ENCODE measurements at places on chromosomes 11 and 22. TPM values are rescaled to one million over a fixed set of nuclear protein-coding genes. Genes with fewer than 3 reads are reported as not detected.

DNA sequence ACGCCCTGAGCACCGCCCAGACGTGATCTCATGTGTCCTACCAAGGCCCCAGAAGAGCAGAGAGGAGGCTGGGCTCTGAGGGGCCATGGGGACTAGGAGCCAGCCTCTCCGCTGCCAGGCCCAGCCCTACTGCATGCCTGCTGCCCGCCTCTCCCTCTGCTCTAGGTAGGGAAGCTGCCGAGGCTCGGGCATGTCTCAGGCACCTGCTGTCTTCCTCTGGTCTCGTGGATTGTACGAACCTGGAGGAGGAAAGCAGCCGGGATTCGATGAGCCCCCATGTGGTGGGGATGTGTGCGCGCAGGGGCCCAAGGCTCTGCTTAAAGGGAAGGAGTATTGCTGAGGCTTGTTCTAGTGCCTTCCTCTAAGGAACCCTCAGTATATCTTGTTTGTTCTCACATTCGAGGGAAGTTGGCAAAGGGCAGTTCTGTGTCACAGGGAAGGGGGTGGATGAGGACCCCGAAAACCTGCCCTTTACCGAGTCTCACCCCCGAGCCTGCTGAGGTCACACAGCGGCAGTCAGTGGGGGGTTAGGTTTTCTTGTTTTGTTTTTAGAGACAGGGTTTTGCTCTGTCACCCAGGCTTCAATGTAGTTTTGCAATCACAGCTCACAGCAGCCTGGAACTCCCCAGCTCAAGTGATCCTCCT is 21.2 kb downstream of the DAGLA start:
- no peak for DNase-seq

DNA sequence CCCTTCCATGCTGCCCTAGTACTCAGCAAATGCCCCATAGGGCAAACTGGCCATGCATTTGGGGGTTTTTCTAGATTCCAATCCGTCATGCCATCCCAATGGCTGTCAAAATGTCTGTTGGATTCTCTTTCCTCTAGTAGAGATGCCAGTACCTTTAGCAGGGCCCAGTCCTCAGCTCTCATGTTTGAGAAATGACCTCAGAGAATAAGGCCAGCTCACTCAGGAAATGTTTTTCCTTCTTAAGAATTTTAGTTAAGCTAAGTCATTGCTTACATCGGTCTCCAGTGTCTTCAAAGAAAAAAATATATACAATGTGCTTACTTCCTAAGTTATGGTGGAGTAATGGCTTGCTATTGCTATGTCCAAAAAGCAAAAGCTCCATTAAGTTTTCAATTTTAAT is 14.1 kb upstream of the ALKBH3 start:
- DNase-seq = no peak

DNA sequence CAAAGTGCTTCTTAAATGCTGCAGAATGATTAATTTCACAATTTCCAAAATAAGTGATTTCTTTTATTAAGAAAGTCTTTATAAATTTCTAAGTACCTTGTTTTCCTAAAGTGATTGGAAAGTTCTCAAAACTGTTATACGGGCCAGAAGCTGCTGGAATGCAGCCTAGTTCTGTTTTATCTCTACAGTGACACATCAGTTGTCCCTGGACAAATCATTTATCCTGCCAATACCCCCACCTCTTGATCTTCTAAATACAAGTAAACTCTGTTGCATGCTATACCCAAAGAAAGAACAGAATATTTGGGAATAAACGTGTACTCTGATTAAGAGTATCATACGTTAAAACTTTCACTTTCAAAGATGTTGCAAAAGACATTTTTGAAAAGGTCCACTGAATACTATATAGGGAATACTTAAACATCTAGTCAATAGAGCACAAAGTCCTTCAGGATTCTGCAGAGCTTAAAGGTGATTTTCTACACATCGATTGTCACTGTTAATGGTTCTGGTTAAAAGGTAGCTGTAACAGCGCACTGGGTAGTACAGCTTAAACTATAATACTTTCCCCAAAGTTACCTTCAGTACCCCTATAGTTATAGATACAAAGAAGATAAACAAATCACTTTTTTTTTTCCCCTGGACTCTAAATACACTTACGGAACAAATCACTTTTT is 92.1 kb upstream of the APOA1 start:
- DNase-seq = no peak

DNA sequence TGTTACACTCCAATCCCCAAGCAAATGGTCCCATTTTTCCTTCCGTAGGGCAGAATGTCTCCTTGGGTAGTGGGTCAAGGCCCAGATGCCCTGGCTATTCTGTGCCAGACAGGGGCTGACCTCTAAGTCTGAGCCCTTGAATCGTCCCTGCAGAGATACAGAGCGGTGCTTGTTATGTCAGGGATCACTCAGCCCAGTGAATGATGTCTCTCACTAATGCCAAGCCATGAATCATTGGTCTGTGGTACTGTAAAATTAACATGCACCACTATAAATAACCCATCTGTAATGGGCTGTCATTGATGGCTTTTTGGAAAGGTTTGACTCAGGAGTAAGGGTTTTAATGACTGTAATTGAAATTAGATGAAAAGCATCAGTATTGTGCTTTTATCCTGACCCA is 35.3 kb upstream of the KIRREL3 start:
- DNase-seq = no peak

DNA sequence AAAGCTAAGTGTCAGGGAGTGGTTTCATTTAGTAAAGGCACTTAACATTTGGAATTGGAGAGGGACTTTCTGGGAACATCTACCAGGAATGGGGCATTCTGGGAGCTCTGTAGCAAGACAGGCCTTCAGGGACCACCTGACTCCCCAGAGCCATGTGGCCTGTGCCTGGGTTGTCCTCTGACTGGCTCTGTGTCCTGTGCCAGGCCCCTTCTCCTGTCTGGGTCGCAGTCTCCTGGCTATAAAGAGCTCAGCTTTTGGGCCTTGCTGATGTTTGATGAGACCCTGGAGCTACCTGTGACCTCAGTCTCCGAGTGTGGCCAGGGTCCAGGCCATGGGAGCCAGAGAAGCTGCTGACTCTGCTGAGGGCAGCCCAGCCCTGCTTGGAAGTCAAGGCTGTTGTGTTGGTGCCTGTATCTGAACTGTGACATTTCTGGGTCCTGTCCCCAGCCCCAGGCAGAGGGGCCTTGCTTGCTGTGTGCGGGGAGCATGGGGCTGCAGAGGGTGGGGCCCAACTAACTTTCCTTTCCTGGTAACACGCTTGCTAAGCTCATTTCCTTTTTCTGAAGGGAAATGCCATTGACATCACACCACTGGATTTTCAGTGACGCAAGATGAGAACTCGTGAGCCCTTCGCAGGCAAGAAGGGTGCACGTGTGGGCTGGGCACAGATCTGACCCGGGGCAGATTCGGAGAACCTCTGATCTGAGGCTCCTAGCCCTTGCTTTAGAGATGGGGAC is 41.3 kb downstream of the LRRC32 start:
- DNase-seq = no peak

DNA sequence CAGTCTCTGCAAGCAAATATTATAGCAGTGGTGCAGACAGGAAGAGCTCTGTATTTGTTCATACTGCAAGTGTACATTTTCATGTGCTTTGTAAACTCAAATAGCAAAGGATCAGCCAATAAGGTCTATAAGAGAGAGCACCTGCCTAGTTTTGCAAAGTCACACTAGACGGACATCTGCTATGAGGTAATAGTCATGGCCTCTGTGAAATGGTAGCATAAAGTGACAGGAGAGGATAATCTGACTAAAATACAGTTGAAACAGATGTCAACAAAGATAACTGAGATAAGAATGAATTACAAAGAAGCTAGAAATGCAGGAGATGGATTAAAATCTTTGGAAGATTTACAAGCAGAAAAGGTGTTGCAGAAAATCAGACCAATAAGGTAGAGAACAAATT is 70.6 kb upstream of the SPON1 start:
- no peak for DNase-seq

DNA sequence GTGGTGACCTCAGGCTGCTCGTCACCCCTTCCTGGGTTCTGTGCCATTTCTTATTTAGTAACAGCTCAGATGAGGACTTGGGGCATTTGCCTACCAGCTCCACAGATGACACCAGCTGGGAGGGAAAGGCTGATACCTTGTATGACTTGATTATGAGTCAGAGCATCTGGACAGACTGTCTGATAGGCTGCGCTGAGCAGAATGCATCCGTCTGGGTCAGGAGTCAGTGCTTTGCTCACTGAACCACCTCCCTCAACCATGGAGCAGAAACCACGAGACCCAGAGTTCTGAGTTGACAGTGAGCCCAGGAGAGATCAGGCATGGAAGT is 6.8 kb downstream of the ST14 start:
- DNase-seq = no peak

GRCh38 chr11:75276186-75276585 is 35.6 kb downstream of the TPBGL start:
- DNase-seq = no peak

DNA sequence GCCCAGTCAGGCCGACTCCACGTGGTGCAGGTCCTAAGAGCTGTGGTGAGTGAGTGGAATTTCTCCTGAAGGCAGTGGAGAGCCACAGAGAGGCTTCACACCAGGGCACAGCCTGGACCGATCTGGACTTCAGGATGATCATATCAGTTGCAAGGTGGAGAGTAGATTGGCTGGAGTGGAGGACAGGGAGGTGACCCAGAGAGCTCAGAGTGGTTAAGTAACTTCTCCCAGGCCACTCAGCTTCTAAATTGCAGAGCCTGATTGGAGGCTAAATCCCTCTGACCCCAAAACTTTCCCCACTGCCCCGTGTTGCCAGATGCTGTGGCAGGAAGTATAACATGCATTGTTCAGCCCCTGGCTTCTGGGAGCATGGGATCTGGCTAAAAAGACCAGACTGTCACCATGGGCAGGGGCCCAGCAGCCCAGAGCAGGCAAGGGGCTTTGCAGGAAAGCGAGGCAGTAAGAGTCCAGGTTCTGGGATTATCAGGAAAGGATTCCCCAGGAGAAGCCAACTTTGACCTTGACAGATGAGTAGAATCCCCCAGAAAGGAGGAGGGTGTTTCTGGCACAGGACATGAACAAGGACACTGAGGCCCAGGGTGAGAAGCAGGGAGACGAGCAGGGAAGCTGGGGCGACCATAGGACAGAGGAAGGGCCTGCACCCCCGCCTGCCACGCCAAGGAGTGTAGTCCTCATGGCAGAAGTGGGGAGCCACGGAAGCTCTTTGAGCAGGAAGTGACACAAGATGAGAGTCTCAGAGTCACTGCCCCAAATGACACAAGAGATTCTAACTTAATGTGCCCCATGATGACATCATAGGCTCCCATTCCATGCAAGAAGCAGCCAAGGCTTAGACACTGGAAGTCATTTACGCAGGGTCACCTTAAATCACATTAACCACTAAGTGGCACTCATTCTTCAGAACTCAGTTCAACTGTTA is 4.8 kb downstream of the SLC35C1 start:
- no peak for DNase-seq

GRCh38 chr22:44014241-44014640 is 9.9 kb upstream of the PARVB start:
- no peak for DNase-seq

GRCh38 chr11:75964071-75964470 is 149.1 kb downstream of the UVRAG start:
- no peak for DNase-seq

GRCh38 chr11:32602657-32603415 is 19.2 kb downstream of the EIF3M start:
- no peak for DNase-seq

GRCh38 chr22:36028646-36029405 is at the start of gene RBFOX2:
Gene RBFOX2, minus strand, starts transcription at chr22:36028824. Its CDS starts 399 bp downstream, at chr22:36028425.
- DNase-seq = peak; percentile 98

GRCh38 chr11:118752654-118753053 is 38.3 kb downstream of the DDX6 start:
- no peak for DNase-seq

DNA sequence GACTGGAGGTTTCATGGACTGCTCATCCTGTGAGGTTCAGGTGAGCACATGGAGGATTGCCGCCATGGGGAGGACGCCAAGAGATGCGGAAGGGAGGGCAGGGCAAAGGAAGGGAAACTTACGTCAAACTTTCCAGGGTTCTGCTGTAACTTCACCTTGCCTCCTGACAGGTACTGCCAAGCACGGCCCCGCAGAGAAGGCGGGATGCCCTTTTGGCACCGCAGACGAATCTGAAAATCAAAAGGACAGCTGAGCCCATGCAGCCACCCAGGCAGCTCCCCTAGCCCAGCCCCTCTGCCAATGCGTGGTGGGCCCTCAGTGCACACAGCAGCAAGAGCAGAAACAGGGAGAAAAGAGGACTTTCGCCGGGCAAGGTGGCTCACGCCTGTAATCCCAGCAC is 10.0 kb upstream of the CASTOR1 start:
- no peak for DNase-seq

GRCh38 chr22:19743081-19743480 is 17.5 kb upstream of the TBX1 start:
- DNase-seq = no peak

- DNase-seq = no peak
Measured at GRCh38 chr11:46451759-46452158, 60.2 kb upstream of the CHRM4 start.

DNA sequence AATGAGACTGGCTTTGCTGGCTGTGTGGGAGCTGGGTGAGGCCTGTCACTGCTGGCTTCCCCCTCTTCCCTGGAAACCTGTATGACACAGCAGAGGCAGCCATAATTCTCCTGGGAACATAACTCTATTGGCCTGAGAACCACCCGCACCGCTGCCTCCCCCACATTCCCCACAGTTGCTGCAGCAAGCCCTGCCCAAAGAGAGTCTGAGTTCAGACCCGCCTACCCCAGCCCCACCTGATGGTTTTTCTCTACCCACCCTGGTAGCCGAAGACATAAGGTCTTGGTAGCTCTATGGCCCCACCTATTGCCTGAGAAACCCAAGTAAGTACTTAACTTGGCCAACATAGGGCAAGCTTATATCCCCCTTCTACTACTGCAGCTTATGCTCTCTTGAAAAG is 174.8 kb downstream of the C11orf91 start:
- no peak for DNase-seq

GRCh38 chr22:47180796-47181195 is 418.3 kb downstream of the TBC1D22A start:
- DNase-seq = no peak

DNA sequence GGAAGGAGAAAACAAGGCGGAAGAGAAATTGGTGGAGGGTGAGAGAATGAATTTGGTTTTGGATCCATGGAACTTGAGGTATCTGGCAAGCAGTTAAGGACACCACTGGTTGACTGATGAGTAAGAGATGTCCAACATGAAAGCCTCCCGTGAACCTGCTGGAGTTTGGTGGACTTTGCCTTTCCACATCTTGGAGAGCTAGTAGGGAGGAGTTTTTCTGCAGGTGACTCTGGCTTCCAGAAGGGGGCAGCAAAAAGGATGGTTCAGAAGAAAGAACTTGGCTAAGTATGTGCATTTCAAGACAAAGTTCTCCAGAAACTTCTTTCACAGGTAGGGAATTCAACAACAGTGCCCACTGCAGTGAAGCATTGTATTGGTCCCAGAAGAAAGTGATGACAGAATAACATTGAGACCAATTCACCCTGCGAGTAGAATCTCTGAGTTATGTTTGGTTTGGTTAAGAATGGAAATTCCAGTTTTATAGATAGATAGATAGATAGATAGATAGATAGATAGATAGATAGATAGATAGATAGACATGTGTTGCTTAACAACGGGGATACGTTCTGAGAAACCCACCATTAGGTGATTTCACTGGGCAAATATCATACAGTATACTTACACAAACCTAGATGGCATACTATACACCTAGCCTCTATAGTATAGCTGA is 28.5 kb downstream of the DCDC1 start:
- no peak for DNase-seq

The ZNF215 gene
- total RNA-seq = 2.4 TPM

The OR51B2 gene
- total RNA-seq = not detected

The PNPLA3 gene
- 3.7 TPM for total RNA-seq

The CCDC88B gene
- total RNA-seq = 20.7 TPM

The HORMAD2 gene
- not detected for total RNA-seq

The IRAG1 gene
- total RNA-seq = 18.0 TPM

The RAG2 gene
- not detected for total RNA-seq

The ENTHD1 gene
- not detected for total RNA-seq

The SEPTIN3 gene
- total RNA-seq = 3.2 TPM

The MRPL11 gene
- 31.3 TPM for total RNA-seq
